ENCODE measurements at places on chromosomes 16 and 17.

DNA sequence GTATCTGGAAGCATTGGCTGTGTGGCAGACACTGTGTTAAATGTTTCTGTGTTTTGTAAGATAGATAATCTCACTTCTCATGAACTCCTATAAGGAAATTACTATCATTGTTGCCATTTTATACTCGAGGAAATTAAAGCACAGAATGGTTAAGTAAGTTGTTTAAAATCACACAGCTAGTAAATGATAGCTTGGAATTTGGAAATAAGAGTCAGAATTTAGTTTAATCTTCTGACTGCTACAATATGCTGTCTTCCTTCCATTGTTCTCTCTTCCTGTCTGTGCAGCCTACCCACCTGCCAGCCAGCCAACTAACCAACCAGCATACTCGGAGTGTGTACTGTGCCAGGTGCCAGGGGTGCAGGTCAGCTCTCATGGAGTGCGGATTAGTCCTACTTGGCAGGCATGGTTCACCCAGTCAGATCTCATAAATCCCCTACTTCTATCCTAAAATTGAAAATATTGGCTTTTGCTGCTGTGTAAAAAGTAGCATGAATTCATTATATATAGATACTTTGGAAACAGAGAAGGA lies 79.9 kb upstream of the LGALS9 start:
- no peak for DNase-seq

DNA sequence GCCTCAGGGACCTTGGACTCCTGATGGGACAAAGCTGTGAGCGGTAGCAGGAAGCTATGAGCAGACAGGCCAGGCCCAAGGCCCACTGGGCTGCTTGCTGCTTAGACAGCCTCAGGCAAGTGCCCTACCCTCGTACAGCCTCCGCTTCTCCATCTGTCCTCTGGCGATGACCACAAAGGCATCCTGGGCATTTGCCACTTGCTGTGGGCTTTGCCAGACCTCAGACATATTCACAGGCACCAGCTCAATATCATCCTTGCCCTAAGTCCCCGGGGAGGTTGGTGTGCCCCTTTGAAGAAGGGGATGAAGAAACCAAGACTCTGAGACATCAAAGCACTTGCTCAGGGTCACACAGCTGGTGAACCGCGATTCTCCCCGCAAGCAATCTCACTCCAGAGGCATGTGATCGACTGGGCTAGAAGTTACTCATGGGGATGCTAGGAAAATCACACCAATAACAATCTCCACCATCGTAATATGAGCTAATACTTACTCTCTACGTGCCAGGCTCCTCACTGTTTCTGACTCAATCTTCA lies 21.7 kb downstream of the PPL start:
- no peak for DNase-seq

DNA sequence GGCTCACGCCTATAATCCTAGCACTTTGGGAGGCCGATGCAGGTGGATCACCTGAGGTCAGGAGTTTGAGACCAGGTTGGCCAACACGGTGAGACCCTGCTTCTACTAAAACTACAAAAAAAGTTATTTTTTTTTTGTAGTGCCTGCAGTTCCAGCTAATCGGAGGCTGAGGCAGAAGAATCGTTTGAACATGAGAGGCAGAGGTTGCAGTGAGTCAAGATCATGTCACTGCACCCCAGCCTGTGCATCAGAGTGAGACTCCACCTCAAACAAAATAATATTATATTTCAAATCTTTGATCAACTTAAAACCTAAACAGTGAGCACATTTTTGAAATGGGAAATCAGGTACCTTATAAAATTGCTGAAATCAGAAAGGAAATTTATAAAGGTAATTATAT lies 36.5 kb downstream of the NCOR1 start:
- no peak for DNase-seq

DNA sequence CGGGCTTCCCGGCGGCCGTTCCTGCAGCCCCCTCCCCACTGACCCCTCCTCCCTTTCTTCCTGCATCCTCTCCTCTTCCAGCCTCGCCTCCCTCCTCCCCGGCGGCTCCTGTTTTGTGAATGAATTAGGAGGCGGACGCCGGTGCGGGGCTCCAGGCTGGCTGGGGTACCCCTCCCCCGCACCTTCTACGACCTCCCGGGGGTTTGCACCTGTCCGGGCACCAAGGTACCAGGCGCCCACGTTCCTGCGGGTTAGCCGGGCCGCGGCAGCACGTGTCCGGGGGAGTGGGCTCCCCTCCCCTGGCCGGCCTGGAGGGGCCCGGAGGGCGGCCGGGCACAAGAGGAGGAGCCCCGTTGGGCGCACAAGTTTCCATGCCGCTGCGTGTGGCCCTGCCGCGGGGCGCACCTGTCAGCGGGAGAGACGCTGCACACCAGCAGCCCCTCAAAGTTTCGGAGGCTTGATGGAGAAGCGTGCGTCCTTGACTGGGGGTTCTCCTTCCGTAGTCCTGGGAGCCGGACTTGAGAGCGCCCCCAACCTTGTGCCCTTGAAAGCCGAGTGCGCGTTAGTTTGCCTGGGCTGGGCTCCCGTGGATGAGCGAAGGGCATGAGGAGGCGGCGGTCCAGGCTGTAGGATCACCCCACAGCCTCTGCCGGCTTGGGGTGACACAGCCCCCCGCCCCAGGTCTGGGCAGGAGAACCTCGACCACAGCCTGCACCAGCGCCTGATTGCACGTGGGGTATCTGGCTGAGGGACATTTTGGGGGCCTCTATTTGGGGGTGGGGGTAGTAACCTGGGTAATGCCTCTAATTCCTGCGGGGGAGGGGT lies 1.2 kb downstream of the HAS3 start:
- DNase-seq = no peak

- DNase-seq = no peak
These were observed 93.9 kb downstream of the GSG1L start for GRCh38 chr16:27969574-27969973.

GRCh38 chr17:4406386-4406785 lies 27.4 kb upstream of the SPNS3 start:
- no peak for DNase-seq

- no peak for DNase-seq
These were observed 31.0 kb downstream of the MMP15 start for GRCh38 chr16:58056580-58056979.

DNA sequence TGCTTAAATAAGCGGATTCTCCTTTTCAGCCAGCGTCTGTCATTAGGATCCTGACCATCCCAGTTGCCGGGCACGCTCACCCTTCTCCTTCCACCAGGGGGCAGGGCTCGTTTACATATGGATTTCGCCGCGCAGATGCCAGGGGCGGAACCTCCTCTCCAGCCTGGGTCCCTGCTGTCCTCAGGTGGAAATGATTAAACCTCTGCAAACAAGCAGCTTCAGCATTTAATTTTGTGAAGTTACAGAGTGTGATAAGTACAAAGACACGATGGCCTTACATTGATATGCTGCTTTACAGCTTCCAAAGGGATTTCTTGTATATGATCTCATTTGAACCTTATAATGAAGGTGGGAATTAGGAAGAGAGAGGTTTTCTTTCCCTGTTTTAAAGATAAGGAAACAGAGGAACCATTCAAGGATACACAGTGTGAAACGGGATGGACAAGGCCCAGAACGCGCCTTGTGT lies 3.9 kb upstream of the KRT28 start:
- DNase-seq = peak; percentile 71

GRCh38 chr17:8005357-8005756 lies 2.9 kb downstream of the GUCY2D start:
- no peak for DNase-seq

DNA sequence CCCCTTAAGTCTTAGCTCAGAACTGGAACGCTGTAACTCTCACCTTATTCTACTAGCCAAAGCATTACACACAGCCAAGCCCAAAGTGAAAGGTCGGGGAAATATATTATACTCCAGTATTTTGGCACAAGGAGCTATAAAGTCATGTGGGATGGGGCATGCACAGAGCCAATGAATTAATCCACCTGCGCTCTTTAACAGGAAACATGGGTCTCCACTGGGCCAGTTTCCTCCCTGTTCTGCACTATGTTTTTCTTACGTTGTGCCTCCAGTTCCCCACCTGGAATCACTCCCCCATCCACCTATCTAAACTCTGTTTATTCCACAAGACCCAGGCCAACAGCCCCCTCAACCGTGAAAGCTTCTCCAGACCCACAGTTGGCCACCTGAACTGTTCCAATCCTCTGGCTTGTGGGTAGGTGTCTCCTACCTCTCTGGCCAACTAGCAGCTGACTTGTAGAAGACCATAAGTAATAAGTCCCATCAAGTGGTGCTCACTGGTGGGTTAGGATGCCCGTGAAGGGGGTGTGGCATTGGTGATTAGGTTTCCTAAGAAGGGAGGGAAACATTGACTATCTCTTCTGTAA lies 286.9 kb downstream of the NPIPA8 start:
- DNase-seq = no peak

DNA sequence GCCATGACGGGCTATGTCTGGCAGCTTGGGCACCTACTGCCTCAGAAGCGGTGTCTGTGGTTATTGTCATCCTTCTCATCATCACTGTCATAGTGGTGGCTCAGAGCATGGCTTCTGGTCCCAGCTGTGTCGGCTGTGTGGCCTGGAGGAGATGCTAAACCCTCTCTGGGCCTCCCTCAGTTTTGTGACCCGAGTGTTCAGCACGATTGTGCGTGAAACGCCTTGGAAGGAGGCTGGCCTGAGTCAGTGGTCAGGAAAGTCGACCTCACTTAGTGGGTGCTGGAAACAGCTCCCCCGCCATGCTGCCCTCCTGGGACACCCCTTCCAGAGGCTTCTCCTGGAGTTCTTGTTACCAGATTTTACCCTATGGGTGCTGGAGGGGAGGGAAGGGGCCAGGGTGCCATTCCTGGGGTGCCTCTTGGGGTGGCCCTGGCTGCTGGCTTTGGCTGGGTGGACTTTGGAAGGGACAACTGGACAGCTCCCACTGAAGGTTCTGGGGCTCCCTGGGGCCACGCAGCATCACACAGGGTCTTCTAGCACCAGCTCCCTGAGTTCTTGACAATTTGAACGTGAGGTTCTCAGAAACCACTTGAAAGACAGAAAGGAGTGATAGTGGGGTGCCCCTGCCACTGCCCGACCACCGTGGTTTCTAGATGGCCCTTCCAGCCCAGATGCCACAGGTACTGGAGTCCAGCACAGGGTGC lies 226.5 kb upstream of the GSE1 start:
- DNase-seq = no peak

- DNase-seq = no peak
These were observed 97.5 kb downstream of the RAB11FIP4 start for GRCh38 chr17:31488982-31489294.

- DNase-seq = no peak
These were observed 9.5 kb upstream of the PDXDC1 start for GRCh38 chr16:14965328-14965727.

DNA sequence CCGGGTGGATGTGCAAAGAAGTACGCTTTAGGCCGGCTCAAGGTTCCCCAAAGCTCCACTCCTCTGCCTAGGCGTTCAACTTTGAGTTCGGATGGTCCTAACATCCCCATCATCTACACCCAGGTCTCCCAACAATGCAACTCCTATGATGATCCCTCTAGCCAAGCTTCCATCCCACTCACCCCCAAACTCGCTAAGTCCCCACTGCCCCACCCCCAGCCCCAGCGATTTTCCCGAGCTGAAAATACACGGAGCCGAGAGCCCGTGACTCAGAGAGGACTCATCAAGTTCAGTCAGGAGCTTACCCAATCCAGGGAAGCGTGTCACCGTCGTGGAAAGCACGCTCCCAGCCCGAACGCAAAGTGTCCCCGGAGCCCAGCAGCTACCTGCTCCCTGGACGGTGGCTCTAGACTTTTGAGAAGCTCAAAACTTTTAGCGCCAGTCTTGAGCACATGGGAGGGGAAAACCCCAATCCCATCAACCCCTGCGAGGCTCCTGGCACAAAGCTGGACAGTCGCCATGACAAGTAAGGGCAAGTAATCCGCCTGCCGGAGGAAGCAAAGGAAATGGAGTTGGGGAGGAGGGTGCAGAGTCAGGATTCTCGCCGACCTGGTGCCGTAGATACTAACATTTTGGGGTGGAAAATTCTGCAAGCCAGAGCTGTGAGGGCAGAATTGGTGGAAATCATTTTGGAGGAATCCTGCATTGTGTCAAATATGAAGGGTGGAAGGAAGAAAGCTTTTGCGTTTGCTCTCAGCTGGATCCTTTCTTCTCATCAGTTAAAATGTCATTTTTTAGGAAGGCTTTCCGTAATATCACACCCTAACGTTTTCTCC lies at the start of gene TP53:
TP53 (minus strand) TSS at position 419 of the 836 bp plus-strand sequence. CDS start 10,896 bp downstream, outside the sequence.
- peak; percentile 73 for DNase-seq

DNA sequence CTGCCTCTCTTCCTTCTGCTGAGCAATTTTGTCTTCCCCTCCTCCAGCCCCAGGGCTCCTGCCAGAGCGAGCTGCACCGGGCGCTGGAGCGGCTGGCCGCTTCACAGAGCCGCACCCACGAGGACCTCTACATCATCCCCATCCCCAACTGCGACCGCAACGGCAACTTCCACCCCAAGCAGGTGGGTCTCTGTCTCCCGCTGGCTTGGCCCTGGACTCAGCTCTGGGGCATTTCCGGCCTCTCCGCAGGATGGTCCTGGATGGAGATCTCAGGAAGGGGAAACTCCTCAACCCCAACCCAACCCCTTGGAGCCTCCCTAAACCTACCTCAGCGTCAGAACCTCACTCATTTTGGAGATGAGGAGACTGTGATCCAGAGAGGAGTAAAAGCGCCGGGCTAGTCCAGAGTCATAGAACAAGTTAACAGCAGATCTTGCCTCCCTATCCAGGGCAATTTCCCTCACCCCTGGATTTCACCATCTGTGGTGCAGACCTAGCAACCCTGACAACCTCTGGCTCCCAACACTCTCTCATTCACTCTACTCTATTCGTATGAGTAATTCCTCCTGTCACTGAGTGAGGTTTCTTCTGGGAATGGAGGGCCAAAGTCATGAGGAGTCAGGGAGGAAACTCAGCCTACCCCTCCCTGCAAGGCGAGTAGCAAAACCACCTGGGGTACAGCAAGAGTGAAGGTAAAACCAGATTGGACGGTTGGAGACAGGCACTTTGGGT lies 10.8 kb downstream of the IGFBP4 start:
- no peak for DNase-seq

DNA sequence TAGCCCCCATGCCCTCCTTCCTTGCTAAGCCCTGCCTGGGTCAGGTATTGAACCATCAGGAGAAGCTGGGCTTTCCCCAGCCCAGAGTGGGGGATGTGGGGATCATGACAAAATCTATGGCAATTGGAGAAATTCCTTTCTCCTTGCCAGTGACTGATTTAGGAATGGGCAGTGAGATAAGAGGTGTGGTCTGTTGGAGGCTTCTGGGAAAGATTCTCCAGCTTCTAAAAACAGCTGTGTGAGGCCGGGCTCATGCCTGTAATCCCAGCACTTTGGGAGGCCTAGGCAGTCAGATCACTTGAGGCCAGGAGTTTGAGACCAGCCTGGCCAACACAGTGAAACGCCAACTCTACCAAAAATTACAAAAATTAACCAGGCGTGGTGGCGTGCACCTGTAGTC lies 69.1 kb downstream of the SRCIN1 start:
- DNase-seq = no peak

GRCh38 chr17:77473615-77474226 lies 333.0 kb downstream of the SEC14L1 start:
- no peak for DNase-seq

GRCh38 chr16:80695020-80695419 lies 109.4 kb downstream of the CDYL2 start:
- no peak for DNase-seq

- DNase-seq = no peak
These were observed 234.4 kb downstream of the WWOX start for GRCh38 chr16:78333808-78334207.

- no peak for DNase-seq
These were observed 1.2 kb upstream of the HS3ST6 start for GRCh38 chr16:1919327-1919998.

GRCh38 chr16:68374961-68375660 lies 64.3 kb downstream of the PRMT7 start:
- no peak for DNase-seq

Measured in stimulated activated CD4-positive, alpha-beta T cell treated with anti-CD3 and anti-CD28 coated beads, Interleukin-4, amount 100 ng/mL, for 4 hours (primary cell).